ENCODE measurements at places on chromosomes 4 and X.

DNA sequence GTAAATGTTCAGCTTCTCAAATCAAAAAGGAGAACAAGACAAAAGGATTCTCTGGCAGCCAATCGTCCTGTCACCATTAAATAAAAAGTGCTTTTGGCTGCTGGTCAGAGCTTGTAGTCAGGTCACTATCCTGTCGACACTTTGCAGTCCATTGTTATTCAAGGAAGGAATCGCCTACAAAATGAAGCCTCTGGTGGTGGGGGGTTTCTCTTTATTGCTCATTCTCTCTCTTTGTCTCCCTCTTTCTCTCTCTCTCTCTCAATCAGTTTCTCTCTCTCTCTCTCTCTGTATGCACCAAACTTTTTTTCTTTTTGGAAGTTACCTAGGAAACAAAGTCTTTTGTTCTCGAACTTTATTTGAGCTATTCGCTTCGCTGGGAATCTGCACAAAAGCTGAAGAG, 17.6 kb upstream of the SCML1 start:
- no peak for DNase-seq

DNA sequence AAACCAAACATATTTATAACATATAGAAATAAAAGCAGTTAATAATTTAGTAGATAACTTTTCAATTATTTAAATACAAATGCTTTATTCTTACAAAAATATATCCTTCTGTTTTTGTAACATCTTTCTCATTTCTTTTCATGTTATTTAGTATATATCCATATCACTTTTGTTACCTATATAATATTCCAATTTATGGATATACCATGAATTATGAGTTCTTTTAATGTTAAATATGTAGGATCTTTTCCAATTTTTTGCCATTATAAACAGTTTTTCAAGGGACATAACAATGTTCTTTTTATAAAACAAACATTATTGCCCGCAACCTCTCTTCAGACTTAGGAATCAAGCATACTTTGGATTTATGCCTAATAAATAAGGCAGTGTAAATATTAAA, 151.6 kb downstream of the PRDM5 start:
- DNase-seq = no peak

DNA sequence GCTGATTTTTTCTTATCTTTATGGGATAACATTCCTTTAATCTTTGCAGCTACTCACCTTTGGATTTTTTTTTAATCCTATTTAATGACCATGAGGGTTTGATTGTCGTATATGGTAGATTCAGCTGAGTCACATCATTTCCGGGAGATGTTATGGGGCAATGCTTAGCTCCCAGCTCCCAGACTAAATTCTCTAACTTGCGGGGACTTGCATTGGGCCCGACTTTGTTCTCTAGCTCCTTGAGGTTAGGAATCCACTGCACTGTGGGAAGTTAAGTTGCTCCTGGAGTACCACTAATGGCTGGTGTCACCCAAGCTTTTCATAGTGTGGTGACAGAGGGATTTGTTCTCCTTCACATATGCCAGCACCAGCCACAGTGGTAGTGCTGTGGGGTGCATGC, 287.4 kb downstream of the TECRL start:
- no peak for DNase-seq

DNA sequence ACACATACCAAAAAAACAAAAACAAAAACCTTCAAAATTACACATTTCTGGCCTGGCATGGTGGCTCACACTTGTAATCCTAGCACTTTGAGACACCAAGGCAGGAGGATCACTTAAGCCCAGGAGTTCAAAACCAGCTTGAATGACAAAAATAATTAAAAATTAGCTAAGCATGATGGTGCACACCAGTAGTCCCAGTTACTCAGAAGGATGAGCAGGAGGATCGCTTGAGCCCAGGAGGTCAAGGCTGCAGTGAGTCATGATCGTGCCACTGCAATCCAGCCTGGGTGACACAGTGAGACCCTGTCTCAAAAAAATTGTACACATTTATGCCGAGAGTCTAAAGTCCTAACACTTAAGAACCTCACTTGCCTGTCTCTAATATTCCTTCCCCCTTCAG, 18.3 kb downstream of the SLC39A8 start:
- no peak for DNase-seq
